Tibial nerve (tissue), 4 donors: ENCODE measurements at places on chromosomes 5 and 9. TPM values are rescaled to one million over a fixed set of nuclear protein-coding genes. Genes with fewer than 3 reads are reported as not detected.
A peak's percentile ranks its signal among the peaks of the same experiment; 100 is the strongest.

DMRT2 gene
- total RNA-seq: 3.1 TPM

DNA sequence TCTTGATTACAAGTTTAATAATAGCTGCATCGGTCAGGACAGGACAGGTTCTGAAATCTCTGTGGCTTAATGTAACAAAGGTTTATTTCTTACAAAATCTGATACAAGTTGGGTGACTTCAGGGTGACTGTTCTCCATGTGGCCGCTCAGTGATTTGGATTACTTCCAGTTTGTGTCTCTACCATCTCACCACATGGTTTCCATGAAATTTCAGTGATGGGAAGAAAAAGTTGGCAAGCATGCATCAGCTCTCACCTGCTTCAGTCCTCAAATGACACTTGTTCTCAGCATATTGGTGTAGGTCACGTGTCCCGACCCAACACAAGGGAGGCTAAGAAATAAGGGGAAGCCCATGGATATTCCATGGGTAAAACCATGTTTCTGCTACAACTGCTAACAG, 7.8 kb upstream of the TMEM268 start:
- DNase-seq: no peak

NUTM2F gene
- total RNA-seq: not detected

DNA sequence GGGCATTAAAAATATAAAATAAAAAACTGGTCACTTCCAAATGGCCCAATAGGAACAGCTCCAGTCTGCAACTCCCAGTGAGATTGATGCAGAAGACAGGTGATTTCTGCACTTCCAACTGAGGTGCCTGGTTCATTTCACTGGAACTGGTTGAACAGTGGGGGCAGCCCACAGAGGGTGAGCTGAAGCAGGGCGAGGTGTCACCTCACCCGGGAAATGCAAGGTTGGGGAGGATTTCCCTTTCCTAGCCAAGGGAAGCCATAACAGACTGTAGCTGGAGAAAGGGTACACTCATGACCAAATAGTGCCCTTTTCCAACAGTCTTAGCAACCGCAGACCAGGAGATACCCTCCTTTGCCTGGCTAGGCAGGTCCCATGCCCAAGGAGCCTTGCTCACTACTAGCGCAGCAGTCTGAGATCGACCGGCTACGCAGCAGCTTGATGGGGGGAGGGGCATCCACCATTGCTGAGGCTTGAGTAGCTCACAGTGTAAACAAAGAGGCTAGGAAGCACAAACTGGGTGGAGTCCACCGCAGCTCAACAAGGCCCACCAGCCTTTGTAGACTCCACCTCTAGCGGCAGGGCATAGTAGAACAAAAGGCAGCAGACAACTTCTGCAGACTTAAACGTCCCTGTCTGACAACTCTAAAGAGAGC, 12.7 kb downstream of the RLN1 start:
- DNase-seq: no peak

DNA sequence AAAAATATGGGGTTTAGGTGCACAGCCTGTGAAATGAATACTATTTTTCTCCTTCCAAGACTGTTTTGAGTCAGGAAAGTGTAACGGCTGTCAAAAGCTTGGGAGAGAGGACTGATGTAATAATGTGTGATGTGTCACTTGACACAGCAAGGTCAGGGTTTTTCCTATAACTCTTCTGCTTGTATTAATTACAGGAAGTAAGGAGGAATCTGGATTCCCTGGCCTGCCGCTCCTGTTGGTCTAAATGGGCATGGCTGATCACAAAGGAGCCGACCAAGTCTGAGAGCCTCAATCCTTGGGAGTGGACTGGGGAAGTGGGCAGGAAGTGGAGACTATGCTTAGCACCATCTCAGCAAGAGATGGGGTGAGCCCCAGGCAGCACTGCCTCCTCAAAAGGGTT, 16.7 kb upstream of the SLC28A3 start:
- DNase-seq: no peak

DNA sequence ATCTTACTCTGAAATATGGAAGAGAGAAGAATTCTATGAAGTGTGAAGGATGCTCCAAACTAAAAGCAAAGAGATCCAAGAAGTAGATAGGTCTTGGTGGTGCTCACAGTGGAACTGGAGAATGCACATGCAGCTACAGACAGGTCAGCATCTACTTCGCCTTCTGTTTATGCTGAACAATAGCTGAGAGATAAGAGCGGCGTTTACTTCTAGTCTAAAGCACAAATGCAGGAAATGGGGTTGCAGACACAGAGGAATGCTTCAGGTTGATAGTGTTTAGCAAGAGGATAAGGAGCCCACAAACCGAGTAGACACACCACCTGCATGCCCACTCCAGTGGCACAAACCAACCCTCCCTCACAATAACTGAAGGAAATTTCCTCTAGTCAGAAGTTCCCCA, 180.0 kb upstream of the RGMB start:
- DNase-seq: no peak

ABLIM3 gene
- 51.3 TPM for total RNA-seq

DNA sequence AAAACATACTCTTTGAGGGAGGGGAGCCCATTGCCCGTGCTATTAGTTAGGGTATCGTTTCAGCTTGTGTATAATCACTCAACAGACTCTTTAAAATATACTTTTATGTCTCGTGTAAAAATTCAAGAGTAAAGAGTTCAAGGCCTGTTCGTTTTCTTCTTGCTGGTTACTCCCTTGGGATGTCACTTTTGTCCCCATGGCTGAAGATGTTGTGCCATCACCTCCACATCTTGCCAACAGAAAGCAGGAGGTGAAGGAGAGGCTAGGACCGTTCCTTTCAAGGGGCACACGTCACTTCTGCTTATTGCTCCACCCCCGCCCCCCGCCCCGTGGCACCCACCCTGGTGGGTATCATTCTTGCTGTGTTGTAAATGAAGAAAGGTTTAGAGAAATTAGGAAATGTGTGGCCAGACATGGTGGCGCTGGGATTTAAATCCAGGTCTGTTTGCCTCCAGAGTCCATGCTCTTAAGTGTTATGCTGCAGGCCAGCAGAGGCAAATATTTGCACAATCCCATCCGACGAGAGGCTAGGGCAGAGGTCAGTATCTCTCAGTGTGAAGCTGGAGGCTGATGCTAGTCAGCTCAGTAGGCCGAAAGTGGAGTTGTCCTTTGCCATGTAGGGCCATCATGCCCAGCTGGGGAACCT, 3.0 kb downstream of the MLANA start:
- no peak for DNase-seq

DNA sequence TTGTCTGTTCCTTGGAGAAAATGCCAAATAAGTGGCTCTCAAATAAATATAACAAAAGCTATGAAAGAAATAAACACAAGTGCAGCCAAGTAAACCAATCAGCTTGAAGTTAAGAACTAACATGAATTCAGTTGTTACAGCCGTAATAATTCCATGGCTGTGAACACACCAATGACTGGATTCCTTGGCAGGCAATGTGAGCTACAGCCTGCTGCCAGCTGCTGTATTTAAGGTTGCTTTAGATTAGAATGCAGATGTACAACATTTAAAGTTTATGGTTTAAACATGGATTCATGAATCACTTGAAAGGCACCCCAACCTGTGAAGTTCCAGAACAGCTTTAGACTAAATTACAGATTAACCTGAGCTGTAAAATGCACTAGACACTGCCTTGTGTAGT, 626.4 kb upstream of the SEMA6A start:
- no peak for DNase-seq

- DNase-seq: no peak
Observed at GRCh38 chr5:140835622-140836510, 1.8 kb downstream of the PCDHA7 start.

DNA sequence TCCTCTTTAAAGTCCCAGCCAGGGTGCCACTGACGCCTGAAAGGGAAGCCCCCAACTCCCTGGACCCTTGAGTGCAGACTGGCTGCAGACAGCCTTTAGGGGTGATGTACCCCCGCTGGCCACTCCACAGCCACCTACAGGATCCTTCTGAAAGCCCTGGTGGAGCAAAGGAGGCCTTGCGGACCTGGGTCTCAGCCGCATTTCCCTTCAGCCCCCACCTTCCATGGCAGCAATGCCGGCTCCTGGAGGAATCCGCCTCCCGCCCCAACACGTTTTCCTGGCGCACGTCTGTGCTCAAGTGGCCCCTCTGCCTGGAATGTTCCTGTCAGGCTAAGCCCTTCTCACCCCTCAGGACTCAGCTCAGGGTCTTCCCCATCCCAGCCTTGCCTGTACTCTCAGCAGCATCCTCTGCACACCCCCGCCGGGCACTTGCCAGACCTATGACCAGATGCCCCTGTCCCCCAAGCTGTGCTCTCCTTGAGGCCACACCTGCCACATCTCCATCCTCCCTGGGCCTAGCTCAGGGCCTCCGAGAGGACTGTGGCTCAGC, 134.1 kb upstream of the RAPGEF1 start:
- DNase-seq: no peak

DNA sequence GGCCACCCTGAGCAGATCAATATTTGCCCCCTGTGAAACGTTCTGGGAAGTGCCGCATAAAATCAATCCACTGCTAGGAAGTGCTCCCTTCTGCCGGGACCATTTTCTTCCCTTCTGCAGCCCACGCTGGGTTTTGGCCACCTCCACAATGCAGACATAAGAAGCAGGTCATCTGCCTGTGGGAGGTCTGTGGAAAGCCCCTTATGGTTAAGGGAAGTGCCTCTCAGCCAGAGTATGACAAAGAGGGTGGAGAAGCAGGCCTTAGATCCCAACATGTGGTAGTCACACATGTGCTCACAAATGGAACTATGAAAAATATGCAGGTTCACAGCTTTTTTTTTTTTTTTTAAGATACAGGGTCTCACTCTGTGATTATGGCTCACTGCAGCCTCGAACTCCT, 82.8 kb downstream of the SLC1A3 start:
- DNase-seq: no peak

- DNase-seq: no peak
Observed at GRCh38 chr9:26904671-26905070, 12.1 kb upstream of the CAAP1 start.

LHX6 gene
- total RNA-seq: 8.0 TPM

DNA sequence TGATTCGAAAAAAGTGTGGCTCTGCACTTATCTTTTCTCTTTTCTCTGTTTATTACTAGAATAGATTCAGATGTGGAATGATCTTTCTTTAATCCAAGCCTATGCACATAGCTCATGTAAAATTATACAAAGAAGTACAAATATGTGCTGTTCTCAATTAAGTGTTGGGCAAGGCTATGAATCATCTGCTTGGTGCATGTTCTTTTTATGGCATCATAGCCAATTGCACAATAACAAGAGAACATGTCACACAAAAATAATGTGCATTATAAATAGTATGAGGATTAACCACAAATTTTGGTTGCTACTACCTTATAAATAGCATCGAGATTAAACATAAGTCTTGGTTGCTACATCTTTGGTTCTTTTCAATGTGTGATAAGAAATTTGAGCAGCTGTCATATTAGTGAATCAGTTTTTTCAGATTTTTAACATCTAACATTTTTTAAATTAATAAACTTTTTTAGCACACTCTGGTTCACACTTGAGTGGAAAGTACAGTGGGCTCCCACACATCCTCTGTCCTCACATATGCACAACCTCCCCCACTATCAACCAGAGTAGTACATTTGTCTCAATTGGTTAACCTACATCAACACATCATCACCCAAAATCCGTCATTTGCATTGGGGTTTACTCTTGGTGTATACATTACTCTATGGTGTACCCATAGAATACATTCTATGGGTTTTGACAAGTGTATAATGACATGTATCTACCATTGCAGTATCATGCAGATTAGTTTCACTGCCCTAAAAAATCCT, 6.8 kb upstream of the RECK start:
- DNase-seq: peak; percentile 44

- DNase-seq: no peak
Observed at GRCh38 chr5:151925340-151925739, 689 bp upstream of the GLRA1 start.

DNA sequence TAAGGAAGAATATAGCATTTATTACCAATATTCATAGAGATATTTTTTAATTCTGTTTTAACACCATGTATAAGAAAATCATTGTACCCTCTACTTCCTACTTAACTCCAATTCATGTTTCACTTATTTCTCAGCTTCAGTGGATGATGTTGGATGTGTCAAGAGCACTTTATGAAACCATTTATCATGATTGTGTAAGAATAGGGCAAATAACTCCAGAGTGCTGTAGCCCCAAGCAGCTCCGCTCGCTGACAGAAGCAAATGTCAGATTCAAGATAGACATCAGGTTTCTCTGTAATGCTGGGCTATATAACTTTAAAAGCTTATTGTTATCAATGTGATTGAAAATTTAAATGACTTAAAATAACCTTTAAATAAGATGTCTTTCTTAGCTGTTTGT, 50.4 kb downstream of the MAST4 start:
- DNase-seq: no peak

- no peak for DNase-seq
Observed at GRCh38 chr9:109414125-109414785, 83.9 kb downstream of the PTPN3 start.

DNA sequence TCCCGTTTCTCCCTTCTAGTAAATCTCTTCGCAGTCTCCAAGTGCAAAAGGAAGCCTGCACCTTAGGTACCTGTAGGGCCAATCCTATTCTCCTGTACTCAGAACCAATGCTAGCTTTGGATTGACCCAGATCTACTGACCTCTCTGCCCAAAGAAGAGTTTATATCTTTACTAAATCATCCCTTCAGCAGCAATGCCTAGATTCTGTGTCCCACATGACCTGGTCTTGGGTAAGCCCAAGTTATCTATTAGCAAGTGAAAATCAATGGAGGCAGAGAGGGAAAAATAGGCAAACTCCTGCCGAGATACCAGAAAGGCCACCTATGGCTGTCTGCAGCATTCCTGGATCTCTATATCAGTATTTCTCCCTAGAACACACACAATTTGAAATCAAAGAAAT, 60.0 kb downstream of the SUSD1 start:
- no peak for DNase-seq

EQTN gene
- not detected for total RNA-seq

GRCh38 chr5:170571281-170571731, 67.5 kb downstream of the KCNIP1 start:
- no peak for DNase-seq

GRCh38 chr9:136757328-136757727, 715 bp downstream of the LCN8 start:
- no peak for DNase-seq

GRCh38 chr9:6673326-6674025, 27.9 kb upstream of the GLDC start:
- DNase-seq: no peak
